Sigmoid colon (tissue), 7 donors: ENCODE measurements at places on chromosomes 6 and 20. TPM values are rescaled to one million over a fixed set of nuclear protein-coding genes. Genes with fewer than 3 reads are reported as not detected.

- no peaks in the 10 kb centered on the region for H3K4me1 ChIP-seq
- no peaks in the 10 kb centered on the region for H3K36me3 ChIP-seq
- H3K4me3 ChIP-seq, result no peak overlapping the region
- no peak overlapping the region for H3K27ac ChIP-seq
- H3K27me3 ChIP-seq, result no peaks in the 10 kb centered on the region
Observed at GRCh38 chr6:119764927-119765681, 415.5 kb upstream of the MAN1A1 start.

- no peak overlapping the region for H3K4me3 ChIP-seq
- DNase-seq, result no peak
- H3K36me3 ChIP-seq, result no peaks in the 10 kb centered on the region
- H3K27me3 ChIP-seq, result no peaks in the 10 kb centered on the region
Observed at GRCh38 chr6:21827425-21828202, 234.1 kb downstream of the SOX4 start.

DNA sequence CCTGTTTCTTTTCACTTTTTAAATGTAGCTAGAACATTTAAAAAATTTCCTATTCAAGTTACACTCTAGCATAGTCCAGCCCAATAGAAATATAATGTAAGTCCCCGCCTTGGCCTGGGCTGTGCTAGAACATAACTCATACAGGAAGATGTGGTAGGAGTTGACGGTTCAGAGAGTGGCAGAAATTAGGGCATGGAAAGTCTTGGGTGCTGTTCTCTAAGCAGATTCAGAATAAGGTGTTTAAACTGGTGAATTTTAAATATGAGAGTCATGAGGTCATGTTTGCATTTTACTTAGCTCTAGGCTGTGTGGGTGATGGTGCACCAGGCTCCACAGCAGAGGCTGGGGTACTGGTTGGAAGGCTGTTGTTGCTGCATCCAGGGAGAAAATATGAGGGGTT lies 256.5 kb downstream of the FARS2 start:
- DNase-seq, result no peak
- H3K36me3 ChIP-seq, result no peaks in the 10 kb centered on the region
- no peaks in the 10 kb centered on the region for H3K4me1 ChIP-seq
- no peaks in the 10 kb centered on the region for H3K27me3 ChIP-seq

GRCh38 chr6:73888050-73888449 lies 192.0 kb downstream of the CD109 start:
- no peak overlapping the region for H3K27ac ChIP-seq
- no peaks in the 10 kb centered on the region for H3K36me3 ChIP-seq
- H3K27me3 ChIP-seq, result no peaks in the 10 kb centered on the region
- no peaks in the 10 kb centered on the region for H3K4me1 ChIP-seq

DNA sequence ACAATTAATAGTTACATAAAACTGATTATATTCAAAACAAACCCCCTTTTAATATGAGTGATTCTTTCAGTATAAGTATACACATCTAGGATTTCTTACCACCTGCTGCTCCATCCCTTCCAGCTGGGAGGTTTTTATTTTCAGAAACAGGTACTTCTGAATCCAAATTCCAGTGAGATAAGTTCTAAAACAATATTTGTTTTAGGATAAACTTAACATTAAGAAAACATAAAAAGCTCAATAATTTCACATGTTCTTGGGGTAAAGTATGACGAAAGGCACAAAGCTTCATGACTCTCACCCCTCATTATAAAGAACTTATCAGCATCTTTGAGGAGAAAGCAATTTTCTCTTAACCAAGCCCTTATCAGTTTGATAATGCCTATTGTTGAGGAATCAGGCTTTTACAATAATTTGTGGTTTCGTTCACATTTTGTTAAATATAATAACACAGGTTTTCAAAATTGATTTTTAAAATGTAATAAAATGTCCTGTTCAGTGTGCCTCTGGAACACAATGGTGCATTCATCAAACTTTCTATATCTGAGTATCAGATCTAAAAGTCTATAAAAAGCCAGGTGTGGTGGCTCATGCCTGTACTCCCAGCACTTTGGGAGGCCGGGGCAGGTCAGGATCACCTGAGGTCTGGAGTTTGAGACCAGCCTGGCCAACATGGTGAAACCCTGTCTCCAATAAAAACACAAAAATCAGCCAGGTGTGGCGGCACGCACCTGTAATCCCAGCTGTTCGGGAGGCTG lies 4.3 kb downstream of the FAM217A start:
- H3K27ac ChIP-seq, result no peak overlapping the region
- H3K4me1 ChIP-seq, result no peaks in the 10 kb centered on the region
- DNase-seq, result no peak
- H3K27me3 ChIP-seq, result peaks cover 19% of the 10 kb centered on the region

DNA sequence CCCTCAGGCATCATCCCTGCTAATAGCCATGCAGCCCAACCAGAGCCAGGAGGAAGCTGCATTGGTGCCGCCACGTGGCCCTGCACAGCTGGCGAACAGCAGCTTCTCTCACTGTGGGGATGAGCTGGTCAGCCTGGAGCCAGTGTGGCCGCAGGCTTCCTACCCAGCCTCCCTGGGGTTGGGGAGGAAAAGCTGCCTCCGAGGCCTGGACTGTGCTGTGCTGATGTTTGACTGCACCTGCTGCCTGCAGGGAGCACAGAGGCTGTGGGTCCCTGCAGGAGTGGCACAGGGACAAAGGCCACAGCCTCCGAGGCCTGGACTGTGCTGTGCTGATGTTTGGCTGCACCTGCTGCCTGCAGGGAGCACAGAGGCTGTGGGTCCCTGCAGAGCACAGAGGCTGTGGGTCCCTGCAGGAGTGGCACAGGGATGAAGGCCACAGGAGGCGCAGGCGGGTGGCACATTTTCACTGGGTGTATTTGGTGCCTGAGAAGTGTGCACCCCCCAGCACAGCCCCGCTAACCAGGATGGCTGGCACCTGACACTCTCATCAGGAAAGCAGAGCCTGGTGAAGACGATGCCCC lies 83.9 kb downstream of the DLL1 start:
- no peaks in the 10 kb centered on the region for H3K4me1 ChIP-seq
- H3K27me3 ChIP-seq, result no peaks in the 10 kb centered on the region
- no peak overlapping the region for H3K4me3 ChIP-seq

DNA sequence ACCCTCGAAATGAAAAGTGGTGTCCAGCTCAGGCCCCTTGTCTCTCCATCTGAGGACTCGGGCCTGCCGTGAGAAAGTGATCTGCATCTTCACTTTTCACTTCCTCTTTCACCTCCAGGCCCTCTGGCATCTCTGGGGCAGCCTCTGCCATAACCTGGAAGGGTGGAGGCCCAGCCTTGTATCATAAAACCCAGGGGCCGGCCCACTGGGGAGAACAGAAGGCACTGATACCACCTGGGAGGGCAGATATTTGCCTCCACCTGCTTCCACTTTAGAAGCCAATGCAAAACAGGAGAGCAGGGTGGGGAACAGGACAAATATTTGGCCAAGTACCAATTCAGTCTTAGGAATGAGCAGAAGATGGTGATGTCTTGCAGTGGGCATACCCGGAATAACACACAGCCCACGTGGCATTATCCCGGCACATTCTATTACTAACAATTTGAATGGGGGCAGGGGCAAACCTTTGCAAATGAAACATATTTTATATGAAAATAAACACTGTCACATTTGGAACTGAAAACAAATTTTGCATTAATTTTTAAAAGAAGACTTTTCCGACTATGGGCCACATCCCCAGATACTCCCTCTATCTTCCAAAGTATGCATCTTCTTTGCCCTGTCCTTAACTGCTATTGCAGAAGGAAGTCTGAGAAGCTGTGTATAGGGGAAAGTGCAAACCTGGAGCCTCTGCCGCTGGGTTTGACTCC lies 69.2 kb upstream of the TBC1D7 start:
- no peak overlapping the region for H3K4me3 ChIP-seq
- H3K36me3 ChIP-seq, result no peaks in the 10 kb centered on the region
- no peak for DNase-seq
- H3K27me3 ChIP-seq, result no peaks in the 10 kb centered on the region
- peaks cover 43% of the 10 kb centered on the region for H3K4me1 ChIP-seq
- H3K27ac ChIP-seq, result peak overlapping the region; percentile 55

DNA sequence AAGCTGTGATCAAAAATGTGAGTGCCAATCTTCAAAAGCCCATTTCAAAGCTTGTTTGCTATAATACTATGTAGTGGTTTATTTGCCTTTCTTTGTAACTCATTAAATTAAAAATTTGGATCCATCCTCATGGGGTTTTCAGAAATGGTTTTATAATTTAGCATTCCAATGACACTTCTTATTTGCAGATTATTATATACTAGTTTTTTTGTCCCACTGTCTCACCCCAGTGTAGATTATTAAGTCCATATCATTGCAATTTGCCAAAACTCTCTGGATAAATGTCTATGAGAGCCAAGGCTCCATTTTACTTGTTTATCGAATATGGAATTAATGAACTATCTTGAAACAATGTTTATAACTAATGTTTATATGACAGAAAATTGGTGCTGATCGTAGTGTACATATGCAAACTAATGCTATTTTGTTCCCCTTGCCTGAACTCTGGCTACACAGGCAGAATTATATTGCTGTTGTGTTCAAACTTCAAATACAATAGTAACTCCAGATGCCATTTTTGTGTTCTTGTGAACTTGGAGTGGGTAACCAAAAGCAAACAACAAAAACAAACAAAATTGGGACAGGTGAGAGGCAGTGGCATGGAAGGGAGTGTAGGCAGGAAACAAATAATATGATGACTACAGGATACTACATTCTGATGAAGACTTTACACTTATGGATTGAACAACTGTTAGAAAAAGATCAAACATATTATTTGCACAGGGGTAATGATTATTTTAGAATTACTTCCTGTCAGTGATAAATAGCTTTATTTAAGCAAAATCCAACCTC lies 307.1 kb upstream of the FLRT3 start:
- no peak overlapping the region for H3K4me3 ChIP-seq
- H3K36me3 ChIP-seq, result no peaks in the 10 kb centered on the region
- H3K4me1 ChIP-seq, result no peaks in the 10 kb centered on the region

DNA sequence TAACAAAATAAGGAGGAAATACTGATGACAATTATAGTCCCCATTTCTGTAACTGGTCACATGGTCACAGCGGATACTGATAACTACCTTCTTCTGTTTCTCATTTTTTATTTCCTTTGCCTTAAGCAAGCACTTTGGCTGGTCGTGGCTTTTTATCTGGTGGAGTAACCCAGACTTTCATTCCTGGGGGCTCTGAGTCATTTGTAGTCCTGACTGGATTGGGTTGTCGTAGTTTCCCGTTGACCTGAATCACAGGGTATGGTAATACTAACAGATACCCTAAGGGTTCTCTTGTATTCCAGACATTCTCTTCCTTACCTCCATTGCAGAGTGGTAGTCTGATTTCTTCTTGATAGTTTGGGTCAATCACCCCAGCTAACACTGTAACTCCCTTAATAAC lies 500.3 kb upstream of the ADGRB3 start:
- no peaks in the 10 kb centered on the region for H3K36me3 ChIP-seq
- H3K4me3 ChIP-seq, result no peak overlapping the region
- no peak for DNase-seq
- H3K27ac ChIP-seq, result no peak overlapping the region
- no peaks in the 10 kb centered on the region for H3K27me3 ChIP-seq
- no peaks in the 10 kb centered on the region for H3K4me1 ChIP-seq

DNA sequence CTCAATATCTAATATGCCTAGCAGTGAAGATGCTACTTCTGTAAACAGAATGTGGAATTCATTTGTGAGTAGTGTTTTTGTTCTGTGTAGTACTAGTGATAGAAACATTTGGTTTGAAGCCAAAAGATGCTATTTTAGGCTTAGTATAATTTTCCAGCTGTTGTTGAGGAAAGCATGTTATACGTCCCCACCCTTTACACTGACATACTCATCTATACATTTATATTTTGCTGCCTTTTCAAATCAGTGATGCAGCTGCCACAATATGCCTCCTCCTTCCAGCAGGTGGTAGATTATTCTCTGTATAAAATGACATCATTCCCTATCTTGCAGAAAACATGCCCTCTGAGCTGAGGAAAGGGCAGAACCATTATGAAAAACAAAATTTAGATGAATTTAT lies 1217.6 kb upstream of the GJE1 start:
- no peak overlapping the region for H3K4me3 ChIP-seq
- H3K27ac ChIP-seq, result no peak overlapping the region
- H3K27me3 ChIP-seq, result no peaks in the 10 kb centered on the region
- H3K4me1 ChIP-seq, result no peaks in the 10 kb centered on the region
- no peak for DNase-seq

DNA sequence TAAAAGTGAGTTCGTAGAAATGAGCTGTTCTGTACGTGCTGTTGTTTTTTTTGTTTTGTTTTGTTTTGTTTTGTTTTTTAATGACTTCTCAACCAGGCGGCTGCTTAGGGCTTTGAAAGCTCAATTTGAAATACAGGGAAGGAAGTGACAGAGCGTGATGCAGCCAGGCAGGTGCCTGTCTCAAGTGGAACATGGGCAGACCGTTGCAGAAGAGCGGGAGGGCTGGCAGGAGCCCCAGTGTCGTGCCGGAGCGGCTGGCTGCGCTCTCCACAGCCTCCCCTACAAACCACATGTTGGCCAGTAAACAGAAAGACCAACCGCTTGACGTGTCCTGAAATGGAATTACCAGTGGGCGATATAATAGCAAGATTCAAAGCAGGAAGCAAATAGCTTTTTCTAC lies 164.9 kb upstream of the RREB1 start:
- no peaks in the 10 kb centered on the region for H3K27me3 ChIP-seq
- H3K4me3 ChIP-seq, result no peak overlapping the region
- no peaks in the 10 kb centered on the region for H3K36me3 ChIP-seq
- H3K4me1 ChIP-seq, result no peaks in the 10 kb centered on the region

GRCh38 chr6:26545627-26546026 lies 7.5 kb downstream of the HMGN4 start:
- DNase-seq, result no peak
- H3K36me3 ChIP-seq, result peaks cover 8% of the 10 kb centered on the region
- H3K4me1 ChIP-seq, result no peaks in the 10 kb centered on the region
- no peak overlapping the region for H3K4me3 ChIP-seq

- H3K4me1 ChIP-seq, result peaks cover 9% of the 10 kb centered on the region
- no peaks in the 10 kb centered on the region for H3K27me3 ChIP-seq
- H3K27ac ChIP-seq, result no peak overlapping the region
- peaks cover 12% of the 10 kb centered on the region for H3K36me3 ChIP-seq
- no peak for DNase-seq
Observed at GRCh38 chr6:7236306-7237209, 76.4 kb downstream of the SSR1 start.

- no peaks in the 10 kb centered on the region for H3K27me3 ChIP-seq
- H3K4me1 ChIP-seq, result peaks cover 21% of the 10 kb centered on the region
- H3K36me3 ChIP-seq, result no peaks in the 10 kb centered on the region
- H3K4me3 ChIP-seq, result no peak overlapping the region
Observed at GRCh38 chr20:32521780-32522525, 63.2 kb downstream of the NOL4L start.

Gene SLC17A2
- not detected for total RNA-seq

Gene CD83
- total RNA-seq, result 1.1 TPM

Gene MUC21
- total RNA-seq, result not detected

Gene XKR7
- under 0.01 TPM for total RNA-seq

Gene TBXT
- total RNA-seq, result not detected
